Fibroblast of skin of left biceps (primary cell): ENCODE measurements at places on chromosomes 7 and 10.

DNA sequence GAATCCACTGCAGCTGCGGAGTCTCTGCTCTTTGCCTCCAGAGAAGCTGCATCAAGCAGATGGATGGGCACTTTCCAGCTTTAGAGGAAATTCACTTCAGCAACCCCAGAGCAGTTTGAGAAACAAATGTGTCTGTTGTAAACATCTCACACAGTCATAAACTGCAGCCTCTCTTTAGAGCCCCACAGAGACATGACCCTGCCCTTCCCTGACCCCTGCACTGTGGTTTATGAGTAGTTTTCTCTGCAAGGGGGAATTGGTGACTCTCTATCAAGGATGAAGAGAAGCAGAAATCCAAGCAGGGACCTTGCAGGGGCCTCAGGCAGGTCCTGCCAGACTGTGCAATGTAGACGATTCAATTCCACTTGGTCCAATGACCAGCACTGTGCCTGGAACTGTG, 160.2 kb downstream of the SH2D4B start:
- no peak for DNase-seq

DNA sequence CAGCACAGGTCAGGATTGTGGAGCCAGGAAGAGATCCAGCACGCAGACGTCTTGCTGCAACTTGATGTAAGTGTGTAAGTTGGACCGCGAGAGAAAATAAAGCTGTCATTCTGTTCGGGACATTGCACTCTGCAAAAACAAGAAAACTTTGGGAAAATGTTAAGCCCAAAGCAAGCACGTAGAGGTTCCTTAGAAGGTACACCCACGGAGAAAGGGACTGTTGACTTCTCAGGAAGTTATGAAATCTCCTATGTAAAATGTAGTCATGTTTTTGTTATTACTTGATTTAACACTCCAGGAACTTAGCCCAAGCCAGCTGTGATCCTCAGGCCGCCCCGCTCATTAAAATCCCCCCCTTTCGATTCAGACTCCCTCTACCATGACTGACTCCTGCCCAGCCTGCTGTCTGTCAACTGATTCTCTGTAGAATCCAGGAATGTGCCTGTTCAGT, 196.1 kb upstream of the TCF7L2 start:
- DNase-seq = no peak

DNA sequence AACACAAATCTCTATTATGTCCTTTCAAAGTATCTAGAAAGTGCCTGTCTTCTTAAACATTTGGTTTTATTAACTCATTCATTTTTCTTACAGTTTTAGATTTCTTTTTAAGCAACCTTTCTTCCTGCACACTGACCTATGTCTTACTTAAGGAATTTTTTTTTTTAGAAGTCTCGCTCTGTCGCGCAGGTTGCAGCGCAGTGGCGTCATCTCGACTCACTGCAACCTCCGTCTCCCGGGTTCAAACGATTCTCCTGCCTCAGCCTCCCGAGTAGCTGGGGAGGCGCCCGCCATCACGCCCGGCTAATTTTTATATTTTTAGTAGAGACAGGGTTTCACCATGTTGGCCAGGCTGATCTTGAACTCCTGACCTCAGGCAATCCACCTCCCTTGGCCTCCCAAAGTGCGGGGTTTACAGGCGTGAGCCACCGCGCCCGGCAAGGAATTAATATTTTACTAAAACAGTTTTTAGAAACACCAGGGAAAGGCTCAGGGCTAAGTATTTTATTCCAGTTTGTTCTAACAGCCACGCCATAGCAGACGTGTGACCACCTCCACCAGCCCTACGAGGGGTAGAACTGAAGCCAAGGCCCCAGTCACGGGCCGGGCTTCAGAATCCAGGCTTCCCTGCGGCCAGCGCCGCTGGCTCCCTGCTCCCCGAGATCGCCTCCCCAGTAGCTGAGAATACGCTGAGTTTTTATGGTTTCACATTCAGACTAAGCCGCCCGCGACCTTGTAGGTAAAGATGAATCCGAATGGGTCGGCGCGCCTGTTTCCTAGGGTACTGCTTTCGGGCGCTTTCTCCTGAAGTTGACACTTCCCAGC, 941 bp upstream of the LUC7L2 start:
- no peak for DNase-seq

GRCh38 chr10:79244068-79244442, 103.2 kb upstream of the PPIF start:
- DNase-seq = no peak

- no peak for DNase-seq
Measured at GRCh38 chr7:102167254-102167653, 119.4 kb upstream of the SH2B2 start.

DNA sequence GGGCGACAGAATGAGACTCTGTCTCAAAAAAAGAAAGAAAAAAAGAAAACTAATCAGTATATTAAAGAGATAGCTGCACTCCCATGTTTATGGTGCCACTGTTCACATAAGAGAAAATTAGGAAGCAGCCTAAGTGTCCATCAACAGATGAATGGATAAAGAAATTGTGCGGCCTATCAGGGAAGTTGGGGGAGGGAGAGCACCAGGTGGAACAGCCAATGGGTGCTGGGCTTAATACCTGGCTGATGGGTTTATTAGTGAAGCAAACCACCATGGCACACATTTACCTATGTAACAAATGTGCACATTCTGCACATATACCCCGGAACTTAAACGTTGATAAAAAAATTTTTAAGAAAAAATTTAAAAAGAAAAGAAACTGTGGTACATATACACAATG, 9.0 kb upstream of the PRRT4 start:
- no peak for DNase-seq

DNA sequence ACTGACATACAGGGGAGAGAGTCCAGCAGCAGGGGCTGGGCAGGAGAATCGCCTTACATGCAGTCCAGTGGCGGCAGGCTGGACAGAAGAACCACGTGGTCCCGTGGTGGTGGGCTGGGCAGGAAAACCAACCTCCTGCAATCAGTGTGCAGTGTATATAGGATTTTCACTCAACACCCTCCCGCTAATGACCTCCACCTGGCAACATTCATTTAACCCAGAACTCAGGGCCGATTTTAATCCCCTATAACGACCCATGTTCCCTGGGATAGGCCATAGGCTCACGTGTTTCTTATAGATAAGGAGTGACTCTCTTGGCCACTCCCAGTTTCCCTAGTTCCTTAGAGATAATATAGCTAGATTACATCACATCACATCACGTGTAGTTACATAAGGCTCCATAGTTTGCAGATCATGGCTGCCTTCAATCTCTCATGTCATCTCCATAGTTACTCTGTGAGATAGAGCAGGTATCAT, 19.4 kb downstream of the MTURN start:
- DNase-seq = no peak

DNA sequence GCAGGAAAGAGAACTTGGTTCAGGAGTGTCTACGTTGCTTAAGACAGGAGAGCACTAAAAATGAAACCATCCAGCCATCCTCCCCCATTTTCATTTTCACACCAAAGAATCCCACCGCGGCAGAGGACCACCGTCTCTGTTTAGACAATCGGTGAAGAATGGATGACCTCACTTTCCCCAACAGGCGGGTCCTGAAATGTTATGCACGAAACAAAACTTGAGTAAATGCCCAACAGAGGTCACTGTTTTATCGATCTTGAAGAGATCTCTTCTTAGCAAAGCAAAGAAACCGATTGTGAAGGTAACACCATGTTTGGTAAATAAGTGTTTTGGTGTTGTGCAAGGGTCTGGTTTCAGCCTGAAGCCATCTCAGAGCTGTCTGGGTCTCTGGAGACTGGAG, 1.4 kb upstream of the IL6 start:
- no peak for DNase-seq

DNA sequence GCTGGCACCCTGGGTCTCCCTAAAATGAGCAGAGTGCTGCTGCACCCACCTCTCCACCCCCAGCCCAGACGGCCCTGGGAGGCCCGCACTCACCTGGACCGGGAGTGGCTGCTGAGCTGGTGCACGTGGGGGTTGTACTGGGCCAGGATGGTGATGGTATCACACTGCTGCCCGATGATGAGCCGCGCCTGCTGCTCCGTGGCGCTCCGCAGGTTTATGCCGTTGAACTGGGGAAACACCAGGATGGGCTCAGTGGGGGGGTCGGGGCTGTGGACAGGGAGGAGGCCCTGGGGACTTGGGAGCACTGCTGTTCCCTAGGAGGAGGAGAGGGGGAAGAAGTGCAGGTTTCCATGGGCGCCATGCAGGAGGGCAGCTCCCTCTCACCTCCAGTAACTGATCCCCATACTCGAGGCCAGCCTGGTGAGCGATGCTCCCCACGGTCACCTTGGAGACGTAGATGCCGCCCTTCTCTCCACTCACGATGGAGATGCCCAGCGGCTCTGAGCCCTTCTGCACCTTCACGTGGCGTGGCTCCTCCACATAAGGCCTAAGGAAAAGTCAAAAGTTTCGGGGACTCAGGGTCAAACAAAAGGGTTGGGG, 114.6 kb downstream of the DLG5 start:
- DNase-seq = no peak

- no peak for DNase-seq
Measured at GRCh38 chr10:78763651-78764395, 304.9 kb upstream of the ZMIZ1 start.

GRCh38 chr7:116834815-116835504, 27.4 kb upstream of the CAPZA2 start:
- no peak for DNase-seq

GRCh38 chr10:49650724-49651034, 28.8 kb upstream of the C10orf53 start:
- DNase-seq = no peak

DNA sequence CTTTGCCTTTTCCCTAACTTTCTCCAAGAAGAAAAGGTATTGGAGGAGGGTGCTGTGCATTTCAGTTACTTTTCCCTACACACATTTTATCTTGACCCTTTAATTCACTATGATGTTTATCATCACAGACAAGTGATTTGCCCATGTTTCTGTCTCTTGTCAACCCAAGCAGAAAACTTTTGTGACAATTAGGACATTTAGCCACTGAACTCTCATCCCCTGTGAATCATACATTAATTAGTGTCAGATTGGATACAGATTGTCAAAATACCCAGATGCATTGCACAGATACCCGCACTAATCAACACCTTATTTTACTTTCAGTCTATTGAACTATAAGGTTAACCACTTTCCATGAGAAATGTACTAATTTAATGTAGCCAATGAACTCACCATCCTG, 912.9 kb downstream of the SORCS1 start:
- DNase-seq = no peak

DNA sequence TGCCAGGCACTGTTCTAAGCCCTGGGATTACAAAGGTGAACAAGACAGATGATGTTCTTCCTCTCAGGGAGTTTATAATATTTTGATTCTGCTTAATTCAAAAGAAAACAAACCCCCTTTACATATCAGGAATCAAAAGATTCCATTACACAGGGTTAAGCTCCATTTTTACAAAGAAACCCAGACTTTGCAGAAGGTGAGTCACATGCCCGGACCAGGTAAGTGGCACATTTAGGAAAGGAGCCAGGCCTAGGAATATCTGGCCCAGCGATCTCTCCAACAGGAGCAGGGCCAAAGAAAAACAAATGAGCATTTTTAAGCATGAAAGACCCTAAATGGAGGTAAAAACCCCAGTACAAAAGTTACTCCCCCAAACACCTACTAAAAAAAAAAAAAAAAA, 1.1 kb downstream of the STN1 start:
- DNase-seq = no peak

- DNase-seq = no peak
Measured at GRCh38 chr10:42941295-42941644, 135.6 kb upstream of the RET start.

GRCh38 chr7:131329176-131329570, 1.5 kb downstream of the MKLN1 start:
- DNase-seq = no peak
